ENCODE measurements at places on chromosomes 6 and 20.

GRCh38 chr20:43513372-43513930 is 6.0 kb downstream of the L3MBTL1 start:
- no peak for DNase-seq

GRCh38 chr6:22583230-22583629 is 13.9 kb downstream of the HDGFL1 start:
- DNase-seq: no peak

DNA sequence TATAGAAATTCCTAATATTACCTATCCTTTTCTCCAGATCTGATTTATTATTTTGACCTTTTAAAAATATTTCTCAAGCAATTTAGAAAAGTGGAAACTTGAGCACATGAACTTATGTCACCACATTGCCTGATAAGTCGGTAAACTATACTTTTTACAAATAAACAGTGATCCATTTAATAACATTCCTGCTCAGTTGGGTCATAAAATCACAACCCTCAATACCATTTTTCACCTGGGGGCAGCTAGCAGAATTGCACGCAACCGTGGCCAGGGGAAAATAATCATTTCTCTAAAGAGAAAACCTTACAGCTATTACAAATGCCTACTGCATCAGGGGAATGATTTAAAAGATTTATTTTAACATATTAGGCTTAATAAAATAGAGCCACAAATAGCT is 614.5 kb downstream of the PHF3 start:
- DNase-seq: no peak

- DNase-seq: no peak
Observed at GRCh38 chr6:169240125-169240524, 13.5 kb downstream of the THBS2 start.

DNA sequence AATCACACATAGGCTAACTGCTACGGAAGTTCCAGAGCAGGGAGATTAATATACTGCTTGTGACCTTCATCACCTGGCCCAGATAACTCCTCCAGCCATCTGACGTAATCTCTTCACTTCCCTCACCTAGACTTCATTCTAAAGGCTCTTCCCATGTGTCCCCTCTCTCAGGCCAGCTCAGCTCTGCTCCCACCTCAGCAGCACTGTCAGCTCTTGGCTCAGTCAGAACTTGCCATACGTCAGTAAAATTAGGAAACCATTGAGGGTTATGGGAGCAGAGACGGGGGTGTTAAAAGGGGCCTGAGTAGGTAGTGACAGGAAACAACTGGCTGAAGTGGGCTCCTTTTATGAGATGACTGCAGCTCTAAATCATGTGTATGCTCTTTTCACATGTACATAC is 101.5 kb downstream of the KIF6 start:
- no peak for DNase-seq

GRCh38 chr20:57493091-57493615 is 31.8 kb downstream of the CTCFL start:
- DNase-seq: no peak

DNA sequence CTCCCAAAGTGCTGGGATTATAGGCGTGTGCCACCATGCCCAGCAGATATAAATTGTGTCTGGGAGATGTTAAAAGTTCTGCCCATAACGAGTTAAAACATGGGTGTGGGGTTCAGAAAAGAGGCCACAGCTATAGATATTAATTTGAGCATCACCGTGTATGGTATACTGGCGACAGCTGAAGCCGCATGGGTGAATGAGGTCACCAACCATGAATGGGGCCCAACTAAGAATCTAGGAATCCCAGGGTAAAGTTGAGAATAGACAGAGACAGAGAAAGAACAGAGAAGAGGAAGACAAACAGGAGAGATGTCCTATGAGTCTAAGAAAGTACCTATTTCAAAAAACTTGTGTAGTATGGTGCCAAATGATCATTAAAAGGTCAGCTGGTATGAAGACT is 50.9 kb downstream of the ILRUN start:
- DNase-seq: no peak

DNA sequence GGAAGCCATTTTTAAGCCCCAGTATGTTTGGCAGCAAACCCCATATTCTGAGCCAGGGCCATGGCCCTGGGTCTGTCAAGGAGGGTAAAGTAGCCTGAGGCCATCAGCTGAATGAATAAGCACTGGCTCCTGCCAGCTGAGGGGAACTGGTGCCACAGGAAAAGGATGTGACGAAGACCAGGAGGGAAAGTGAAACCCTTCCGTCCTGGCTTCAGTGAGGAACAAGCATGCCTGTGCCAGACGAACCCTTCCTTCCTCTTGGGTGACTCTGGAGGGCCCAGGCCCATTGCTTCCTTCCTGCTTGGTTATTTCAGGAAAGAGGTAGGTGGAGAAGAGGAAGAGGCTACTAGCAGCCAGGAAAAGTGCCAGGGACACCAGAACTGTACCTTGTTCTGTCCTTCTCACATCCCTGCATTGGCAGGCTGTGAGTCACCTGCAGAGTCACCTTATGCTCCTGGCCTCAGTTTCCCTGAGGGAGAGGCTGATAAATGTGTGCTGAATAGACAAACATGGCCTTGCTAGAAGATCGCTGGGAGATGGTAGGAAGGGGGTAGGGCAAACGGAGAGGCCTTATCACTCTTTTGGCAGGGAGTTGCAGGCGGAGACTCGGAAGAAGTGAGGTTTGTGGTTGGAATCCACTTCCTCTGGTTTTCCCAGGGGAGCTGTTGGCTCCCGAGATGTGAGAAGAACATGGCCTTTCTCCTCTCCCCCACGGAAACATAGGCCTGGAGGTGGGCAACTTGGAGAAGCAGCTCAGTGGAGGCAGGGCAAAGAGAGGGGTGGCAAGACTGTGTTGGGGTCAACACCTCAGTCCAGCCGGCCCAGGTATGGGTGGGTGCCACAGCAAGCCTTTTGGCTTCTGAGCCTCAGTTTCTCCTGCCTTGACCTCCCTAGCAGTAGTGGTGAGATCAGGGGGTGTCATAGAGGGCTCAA is 37.4 kb downstream of the COX4I2 start:
- DNase-seq: peak; percentile 37

DNA sequence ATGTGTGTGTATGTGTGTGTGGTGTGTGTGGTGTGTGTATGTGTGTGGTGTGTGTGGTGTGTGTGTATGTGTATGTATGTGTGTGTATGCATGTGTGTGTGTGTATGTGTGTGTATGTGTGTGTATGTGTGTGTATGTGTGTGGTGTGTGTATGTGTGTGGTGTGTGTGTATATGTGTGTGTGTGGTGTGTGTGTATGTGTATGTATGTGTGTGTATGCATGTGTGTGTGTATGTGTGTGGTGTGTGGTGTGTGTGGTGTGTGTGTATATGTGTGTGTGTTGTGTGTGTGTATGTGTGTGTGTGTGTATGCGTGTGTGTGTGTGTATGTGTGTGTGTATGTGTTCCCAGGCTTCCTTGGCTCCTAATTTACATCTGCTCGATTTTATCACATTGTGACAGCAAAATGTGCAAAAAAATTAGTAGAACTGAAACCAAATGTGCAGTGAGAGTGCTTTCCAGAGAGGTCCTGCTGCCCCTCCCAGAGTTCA is 234.5 kb downstream of the BMP7 start:
- DNase-seq: no peak

GRCh38 chr20:62054451-62054953 is 11.2 kb downstream of the TAF4 start:
- DNase-seq: no peak

- no peak for DNase-seq
Observed at GRCh38 chr6:119446115-119446554, 96.6 kb upstream of the MAN1A1 start.

GRCh38 chr6:134949927-134950326 is at the start of gene ALDH8A1:
ALDH8A1 (minus strand) TSS chr6:134950101; CDS start chr6:134950053, 48 bp downstream.
- no peak for DNase-seq

DNA sequence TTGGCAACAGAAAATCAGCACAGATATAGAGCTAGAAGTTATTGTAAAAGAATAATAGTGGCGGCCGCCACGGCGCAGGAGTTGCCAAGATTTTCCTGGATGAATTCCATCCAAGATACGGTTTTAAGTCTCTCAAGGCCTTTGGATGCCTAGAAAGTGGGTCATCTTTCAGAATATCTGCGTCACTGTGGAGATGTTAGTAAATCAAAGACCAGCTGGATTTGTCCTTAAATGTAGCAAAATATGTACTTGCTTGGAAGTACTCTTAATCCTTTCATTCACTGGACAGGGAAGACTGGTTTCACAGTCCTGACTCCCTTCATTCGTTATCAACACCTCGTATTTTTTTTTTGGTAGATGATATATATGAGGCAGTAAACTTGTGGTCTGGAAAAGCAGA is 83.0 kb downstream of the SLC22A3 start:
- DNase-seq: no peak

DNA sequence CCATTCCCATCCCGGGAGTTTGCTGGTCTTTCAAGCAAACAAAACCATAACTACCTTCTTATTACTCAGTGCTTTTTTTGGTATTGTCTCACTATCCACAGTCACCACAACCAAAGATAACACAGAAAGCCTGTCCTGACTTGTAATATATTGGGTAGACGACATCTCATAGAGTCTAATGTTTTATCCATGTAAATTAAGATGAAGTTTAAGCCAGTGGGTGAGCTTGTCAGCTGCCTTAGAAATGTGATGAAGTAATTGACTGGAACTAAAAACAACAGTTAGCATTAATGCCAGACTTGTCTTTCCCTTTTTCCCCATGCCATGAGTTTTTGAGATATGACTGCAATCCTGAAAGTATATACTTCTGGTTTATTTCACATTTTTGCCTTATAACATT is 282.7 kb upstream of the PRDM1 start:
- no peak for DNase-seq

DNA sequence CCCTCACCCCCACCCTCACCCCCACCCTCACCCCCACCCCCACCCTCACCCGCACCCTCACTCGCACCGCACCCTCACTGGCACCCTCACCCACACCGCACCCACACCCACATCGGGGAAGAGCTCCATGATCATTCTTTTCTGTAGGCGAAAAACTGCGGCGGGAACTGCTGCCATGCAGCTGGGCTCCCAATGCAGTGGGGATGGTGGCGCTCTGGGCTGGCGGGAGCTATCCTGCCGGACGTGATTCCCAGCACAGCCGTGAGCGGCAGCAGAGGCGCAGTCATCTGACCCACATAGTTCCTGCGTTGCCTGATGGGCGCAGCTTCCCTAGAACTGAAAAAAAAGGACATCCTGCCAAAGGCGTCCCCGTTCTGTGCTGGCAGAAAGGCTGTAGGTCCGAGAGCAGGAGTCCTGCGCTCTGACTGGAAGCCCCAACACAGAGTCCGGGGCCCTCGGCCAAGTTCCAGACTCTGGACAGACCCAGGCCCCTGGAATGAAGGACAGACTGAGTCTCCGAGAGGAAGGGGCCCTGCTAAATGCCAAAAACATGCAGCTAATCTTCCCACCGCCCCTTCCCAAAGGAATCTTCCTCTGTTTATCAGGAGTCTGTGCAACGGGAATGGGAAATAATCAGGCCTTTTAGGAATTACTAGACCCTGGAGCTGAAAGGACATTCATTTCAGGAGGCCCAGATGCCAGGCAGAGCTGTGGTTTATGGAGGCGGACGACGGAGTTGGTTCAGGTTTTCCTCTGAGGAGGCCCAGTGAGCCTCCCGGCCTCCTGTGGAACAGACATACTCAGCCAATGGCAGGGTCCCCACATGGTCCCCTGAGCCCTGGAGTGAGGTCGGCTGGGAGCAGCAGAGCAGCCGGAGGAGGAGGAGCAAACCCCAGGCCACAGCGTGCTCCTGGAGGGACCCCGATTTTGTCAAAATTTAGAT is 14.1 kb upstream of the TCFL5 start:
- DNase-seq: no peak

GRCh38 chr6:137975188-137975940 is 108.3 kb downstream of the TNFAIP3 start:
- no peak for DNase-seq

DNA sequence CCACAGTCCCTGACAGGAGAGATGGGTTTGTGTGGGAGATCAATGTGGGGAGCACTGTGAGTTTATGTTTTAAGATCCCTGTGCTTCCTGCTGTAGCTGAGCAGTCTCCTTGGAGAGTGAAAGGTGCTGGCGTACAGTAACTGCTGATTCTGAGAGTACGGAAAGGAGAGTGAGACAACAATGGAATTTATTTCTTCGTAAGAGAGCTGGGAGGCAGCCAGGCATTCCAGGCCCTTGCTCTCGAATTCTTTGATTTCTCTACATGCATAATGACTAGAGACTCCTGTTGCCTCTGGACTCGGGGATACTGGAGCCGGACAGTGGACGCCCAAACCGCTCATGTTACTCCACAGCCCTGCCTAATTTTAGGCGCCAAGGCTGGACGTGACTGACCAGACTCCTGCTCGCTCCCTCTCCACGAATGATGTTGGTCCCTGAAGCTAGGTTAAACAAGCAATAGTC is 131.0 kb upstream of the PHACTR1 start:
- no peak for DNase-seq

DNA sequence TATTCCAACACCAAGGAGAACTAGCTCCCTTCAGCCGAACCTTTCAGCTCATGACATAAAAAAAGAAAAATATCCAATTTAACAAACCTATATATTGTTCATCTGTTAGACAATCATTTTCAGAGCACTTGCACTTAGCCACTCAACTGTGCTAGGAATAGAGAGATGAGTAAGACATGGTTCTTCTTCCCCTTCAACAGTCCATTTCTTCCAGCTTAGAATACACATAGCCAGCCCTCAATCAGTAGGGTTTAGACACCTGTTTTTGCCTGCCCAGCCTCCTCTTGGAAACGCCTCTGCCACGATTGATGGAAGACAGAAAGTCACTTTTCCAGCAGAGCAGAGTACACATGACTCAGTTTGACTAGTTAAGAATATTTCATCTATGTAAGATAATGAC is 21.8 kb downstream of the ADNP start:
- DNase-seq: no peak

GRCh38 chr20:11719153-11719552 is 198.5 kb upstream of the BTBD3 start:
- no peak for DNase-seq

Data from activated CD4-positive, CD25-positive, alpha-beta regulatory T cell treated with anti-CD3 and anti-CD28 coated beads, Interleukin-2, amount 50 U/mL, for 16 hours (primary cell).